ENCODE measurements at places on chromosomes 6 and 20.

DNA sequence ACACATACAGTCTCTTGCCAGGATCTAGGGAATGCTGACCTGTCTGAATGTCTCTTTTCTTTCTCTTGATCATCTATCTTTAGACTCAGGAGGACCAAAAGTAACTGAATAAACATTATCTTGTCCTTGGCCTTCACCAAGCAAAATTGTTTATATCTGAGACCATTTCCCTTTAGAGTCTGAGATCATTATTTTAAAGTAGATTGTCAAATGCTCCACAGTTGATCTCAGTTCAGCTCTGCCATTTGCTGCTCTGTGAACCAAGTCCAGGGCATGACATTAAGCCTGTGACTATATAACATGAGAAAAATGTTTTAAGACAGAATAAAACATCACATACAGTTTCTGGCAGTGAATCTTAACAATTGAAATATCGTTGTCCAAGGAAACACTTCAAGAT, 148.3 kb upstream of the NRSN1 start:
- DNase-seq, result no peak

- no peak for DNase-seq
Observed at GRCh38 chr20:22226849-22227700, 357.3 kb downstream of the FOXA2 start.

GRCh38 chr6:123841067-123841896, 37.6 kb downstream of the NKAIN2 start:
- no peak for DNase-seq

GRCh38 chr6:79668381-79668780, 37.3 kb downstream of the SH3BGRL2 start:
- DNase-seq, result no peak

Measured in amniotic epithelial cell (primary cell).